ENCODE measurements at places on chromosomes 5 and 9.

DNA sequence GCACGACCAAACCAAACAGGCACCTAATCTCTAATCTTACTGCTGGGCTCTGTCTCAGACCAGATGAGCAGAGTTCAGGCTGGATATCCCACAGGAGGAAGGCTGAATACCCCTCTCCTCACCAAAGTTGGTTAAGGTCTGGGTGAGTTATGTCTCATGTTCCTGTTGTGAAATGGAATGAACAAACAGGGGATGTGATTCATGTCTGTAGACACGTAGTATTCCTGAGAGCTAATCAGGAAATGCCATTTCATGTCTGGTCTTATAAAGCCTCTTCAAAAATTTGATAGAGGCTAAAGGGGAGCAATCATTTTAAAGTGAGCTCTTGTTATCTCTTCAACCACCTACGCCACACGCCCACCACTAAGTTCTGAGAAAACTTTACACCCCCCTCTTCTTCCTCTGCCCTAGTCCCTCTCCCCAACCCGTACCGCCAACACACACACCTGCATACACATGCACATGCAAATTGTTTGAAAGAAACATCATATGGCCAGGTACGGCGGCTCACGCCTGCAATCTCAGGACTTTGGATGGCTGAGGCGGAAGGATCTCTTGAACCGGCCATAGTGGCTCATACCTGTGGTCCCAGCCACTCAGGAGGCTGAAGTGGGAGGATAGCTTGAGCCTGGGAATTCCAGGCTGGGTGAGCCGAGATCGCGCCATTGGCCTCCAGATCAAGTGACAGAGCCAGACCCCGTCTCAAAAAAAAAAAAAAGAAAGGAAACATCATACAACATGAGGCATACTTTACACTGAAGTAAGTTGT lies 69.8 kb upstream of the RAI14 start:
- no peak for DNase-seq

- no peak for DNase-seq
Measured at GRCh38 chr5:35816881-35817521, 39.7 kb upstream of the IL7R start.

DNA sequence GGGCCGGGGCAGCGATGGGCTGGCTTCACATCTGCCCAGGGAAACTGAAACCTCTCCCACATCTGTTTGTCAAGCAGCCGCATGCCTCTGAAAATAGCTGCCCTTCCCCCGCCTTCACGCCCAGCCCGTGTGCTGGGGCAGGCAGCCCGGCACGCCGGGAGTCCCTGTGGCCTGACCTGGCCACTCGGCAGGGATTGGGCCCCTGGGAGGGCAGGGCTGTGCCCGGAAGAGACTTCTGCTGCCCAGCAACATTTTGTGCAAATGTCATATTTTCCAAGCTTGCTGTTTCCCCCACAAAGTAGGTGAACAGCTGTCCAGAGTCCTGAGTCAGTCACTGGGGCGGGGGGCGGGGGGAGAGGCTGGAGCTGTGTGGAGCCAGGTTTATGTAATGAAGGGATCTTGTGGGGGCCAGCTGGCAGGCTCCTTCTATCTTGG lies 8.2 kb downstream of the COL27A1 start:
- no peak for DNase-seq

DNA sequence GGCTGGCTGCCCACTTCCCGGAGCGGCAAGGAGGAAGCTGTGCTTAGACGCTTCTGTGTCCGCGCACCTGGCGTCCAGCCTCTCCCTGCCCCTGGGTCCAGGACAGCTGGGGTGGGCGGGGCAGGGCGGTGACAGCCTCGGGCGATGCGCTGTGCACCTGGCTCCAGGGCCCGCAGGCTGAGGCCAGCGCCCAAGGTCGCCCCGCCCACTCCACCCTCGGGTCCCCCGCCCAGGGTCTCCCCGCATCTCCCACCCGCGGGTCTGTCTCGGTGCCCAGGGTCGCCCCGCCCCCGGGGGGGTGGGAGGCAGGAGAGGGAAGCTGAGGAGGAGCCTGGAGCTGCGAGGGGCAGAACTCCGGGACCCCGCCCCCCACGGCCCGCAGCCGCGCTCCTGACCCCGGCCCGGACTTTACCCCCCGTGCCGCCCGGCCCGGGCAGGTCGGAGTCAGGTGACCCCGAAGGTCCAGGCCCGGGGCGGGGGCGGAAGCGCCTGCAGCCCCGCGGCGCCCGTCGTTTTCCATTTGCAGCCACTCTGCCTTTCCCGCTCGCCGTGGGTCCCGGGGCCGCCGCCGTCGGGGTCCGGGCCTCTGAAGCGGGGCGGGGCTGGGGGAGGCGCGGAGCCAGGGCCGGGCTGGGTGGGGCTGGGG lies at the start of gene ENTPD8:
Gene ENTPD8 (minus strand): TSS at position 69 of the 646 bp plus-strand sequence. CDS start 3,072 bp downstream, outside the sequence.
- no peak for DNase-seq

- no peak for DNase-seq
Measured at GRCh38 chr9:94593459-94594345, at the start of gene FBP2. Gene FBP2 (minus strand): TSS chr9:94593824. CDS start chr9:94593726, 98 bp downstream.

DNA sequence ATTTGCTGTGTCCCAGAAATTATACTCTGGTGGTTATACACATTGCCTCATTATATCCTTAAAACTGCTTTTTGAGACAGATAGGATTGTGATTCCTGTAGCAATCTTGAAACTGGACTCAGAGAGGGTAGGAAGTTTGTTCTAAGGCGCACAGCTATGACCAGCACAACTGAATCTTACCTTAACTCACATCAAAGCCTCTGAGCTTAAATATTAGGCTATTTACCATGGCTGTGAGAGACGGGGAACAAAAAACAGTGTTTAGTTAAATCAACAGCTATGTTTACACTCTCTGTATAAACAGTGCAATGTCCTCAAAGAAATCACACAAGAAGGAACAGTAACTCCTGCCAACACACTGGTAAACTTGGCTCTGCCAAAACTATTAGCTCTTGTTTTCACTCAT lies 50.9 kb upstream of the TUT7 start:
- no peak for DNase-seq

- no peak for DNase-seq
Measured at GRCh38 chr9:119941091-119941490, 571.9 kb upstream of the BRINP1 start.

- DNase-seq, result no peak
Measured at GRCh38 chr5:135434591-135435466, 12.3 kb downstream of the DCANP1 start.

DNA sequence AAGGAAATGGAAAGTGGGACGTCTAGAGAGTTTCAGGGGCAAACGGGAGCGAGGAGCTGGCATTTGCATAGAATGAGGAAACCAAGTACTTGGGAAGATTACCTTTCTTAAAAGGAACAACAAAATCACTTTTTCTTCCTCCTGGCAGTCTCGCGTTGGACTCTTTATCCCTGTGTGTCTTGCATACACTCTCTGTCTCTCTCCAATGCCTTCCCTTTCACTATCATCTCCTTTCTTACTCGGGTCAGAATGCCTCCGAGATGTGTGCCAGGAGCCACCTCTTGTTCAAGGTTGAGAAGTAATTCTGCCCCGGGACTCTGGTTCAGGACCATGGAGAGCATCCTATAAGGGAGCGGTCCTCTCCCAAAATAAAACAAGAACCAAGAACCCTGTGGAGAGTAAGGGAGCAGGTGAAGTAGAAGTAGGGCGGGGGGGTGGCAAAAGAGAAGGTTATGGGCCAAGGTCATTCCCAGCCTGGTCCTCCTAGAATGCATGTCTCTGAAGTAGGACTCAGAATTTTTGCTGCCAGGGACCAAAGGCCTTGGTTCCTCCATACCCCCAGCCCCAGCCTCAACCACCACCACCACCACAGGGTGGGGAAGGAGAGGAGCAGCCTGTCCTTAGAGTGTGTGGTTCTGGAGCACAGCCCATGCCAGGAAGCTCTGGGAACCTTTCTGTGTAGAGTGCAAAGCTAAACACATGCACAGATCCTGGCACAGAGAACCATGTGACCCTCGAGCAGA lies 72.1 kb upstream of the ARAP3 start:
- peak; percentile 3 for DNase-seq

DNA sequence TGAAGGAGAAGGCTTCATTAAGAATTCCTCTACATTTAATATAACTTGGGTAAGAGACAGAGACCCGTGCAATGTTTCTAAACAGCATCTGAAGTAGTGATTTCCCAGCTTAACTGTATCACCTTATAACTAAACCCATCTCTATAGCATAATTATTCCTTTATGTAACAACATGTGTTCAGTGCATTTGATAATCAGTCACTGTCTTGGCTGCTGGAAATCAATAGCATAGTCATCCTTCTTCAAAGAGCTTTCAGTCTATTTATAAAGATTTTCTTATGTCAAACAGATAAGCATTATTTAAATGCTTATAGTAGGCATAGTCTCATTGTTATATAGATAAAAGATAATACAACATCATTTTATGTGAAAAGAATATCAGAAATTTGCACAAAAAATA lies 80.1 kb upstream of the TYRP1 start:
- no peak for DNase-seq

- DNase-seq, result no peak
Measured at GRCh38 chr5:78992146-78992545, 7.0 kb upstream of the ARSB start.

DNA sequence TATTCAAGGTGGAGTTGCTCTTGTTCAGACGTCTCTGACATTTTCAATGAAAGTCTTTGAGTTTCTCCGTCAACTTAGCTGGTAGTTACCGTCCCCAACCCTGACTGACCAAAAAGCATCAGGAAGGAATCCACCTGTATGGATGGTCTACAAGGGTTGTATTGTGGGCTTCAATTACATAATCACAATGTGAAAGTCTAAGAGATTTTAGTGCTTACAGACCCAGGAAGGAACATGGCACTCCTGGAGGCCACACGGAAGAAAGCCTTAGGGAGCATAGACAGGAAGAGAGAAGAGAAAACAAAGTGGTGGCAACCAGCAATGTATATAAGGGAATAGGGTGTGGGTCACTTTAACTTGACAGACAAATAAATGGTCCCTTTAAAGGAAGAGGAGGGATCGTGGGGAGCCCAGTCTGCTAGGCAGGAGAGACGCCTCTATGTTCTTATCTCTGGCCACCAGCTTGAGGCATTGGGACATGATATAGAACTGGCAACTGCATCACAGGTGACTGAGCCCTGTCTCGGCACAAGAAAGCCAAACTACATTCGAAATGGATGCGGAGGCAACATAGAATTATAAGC lies 80.4 kb downstream of the ALDH7A1 start:
- no peak for DNase-seq

DNA sequence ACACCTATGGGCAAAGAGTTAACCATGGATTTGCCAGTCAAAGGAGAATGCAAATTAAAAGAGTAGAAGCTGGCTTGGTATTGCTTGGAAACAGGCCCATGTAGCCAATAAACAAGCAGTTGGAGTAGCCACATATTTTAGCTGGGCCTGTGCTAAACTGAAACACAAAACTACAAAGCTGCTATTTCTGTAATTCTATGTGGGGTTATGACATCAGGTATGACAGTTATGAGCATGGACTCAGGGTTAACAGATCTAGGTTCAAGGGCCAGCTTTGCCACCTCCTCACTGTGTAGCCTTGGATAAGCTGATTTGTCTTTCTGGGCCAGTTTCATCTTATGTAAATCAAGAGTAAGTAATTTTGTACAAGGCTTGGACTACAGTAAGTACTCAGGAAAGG lies 142.7 kb downstream of the PIP5K1B start:
- no peak for DNase-seq

- no peak for DNase-seq
Measured at GRCh38 chr5:83496626-83497025, 25.1 kb downstream of the VCAN start.

- DNase-seq, result no peak
Measured at GRCh38 chr5:92552206-92553160, 1028.5 kb downstream of the NR2F1-AS1 start.

DNA sequence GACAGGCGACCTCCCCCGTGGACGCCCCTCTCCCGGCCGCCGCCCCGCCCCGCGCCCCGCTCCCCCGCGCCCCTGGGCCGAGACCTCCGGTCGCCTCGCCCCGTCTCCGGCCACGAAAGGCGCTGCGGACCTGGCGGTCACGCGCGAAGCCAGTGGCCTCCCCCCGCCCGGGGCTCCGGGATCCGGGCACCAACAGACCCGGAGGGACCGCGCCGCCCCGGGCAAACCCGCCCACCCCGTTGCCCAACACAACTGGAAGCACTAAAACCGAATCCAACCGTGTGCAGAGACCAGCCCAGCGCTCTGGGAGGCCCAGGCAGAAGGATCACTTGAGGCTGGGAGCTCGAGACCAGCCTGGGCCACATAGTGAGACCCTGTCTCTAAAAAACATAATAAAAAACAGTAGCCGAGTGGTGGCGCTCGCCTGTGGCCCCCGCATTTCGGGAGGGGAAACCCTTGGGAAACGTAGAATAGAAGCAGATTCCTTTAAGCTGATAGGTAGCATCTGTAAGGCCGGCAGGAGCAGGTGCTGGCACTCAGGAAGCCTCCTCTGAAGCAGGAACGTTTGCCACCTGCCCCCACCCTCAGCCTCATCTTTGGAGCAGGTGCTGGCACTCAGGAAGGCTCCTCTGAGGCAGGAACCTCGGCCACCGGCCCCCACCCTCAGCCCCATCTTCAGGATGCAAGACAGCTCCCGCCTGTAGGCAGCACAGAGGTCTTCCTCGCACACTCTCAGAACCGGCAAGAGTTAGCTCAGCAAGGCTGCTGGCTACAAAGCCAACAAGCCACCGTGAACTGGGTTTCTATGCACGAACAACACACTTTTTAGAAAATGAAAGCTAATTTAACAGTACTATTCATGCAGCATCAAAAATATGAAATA lies 4.6 kb upstream of the SLC9A3 start:
- DNase-seq, result no peak

DNA sequence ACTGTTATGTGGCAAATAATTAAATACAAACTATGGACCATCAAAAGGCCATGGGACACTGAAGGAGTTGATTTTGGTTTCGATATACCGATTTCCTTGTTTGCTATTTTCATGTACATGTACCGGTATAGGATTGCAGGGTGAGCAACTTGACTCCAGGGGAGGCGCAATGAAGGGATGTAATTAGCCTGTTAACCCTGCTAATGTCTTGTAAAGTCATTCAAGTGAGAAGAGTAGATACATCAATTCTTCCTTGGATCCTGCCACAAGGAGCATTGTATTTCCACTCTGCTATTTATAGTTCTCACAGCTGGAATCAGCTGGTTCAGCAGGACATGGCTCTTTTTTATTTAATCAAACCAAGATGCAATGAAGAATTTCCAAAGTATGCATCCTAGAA lies 102.0 kb downstream of the STK32A start:
- no peak for DNase-seq

DNA sequence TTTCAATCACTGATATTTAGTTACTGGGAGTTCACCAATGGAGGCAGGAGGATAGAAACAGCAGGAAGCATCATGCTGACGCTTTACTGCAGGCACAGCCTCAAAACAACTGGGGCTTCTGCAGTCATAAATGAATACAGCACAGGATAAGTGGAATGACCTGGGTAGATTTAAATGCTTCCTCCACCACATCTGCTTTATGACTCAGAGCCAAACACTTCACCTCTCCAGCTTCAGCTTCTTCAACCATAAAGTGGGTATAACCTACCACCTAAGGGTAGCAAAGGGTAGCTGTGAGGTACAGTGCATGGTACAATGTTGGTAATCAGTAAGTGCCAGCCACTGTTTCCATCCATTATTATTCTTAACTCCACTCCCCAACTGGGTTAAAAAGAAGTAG lies 28.4 kb downstream of the RASEF start:
- no peak for DNase-seq

DNA sequence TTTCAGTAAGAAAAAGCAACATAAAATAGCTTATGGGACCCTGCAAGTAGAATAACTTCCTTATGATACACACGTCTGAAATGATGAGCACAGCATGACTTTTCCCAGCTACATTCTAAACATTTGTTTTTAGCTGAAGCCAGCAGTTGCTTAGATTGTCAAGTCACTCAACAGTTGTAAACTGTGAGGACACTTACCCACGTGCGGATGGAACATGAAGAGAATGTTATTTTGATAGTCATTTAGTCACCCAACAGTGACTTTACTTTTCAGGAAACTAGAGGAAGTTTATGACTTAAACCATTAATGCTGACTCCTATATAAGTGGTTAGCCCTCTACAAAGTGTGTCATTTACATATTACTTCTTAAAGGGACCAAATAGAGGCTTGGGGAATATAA lies 3.0 kb downstream of the HACD4 start:
- no peak for DNase-seq

All from activated T-helper 1 cell treated with anti-CD3 and anti-CD28 coated beads, Interleukin-12 subunit alpha, Interleukin-12 subunit beta, Interleukin-2, Interleukin-4 antibody, amounts not matched to agents 30 ng/mL and 10 ng/mL and 1 ng/mL, durations not matched to agents 14 hours and 24 hours and 36 hours (primary cell).